ENCODE measurements at places on chromosomes 12 and 14.

DNA sequence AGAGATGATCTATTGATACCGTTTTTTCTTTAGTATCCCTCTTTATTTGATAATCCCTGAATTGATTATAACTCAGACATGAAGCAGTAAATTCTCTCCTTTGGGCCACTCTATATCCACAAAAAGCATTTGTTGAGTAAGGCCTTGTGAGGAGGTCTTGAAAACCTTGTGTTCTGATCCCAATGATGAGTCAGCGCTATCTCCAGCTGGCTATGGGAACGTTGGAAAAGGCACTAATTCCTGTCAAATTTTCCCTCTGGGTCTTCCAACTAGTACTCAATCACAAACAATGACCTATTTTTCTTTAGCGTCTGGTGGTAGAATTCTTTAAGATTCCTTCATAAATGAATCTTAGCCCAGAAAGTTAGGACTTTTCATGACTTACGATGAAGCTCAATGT, 168.4 kb upstream of the LRIG3 start:
- DNase-seq = no peak

DNA sequence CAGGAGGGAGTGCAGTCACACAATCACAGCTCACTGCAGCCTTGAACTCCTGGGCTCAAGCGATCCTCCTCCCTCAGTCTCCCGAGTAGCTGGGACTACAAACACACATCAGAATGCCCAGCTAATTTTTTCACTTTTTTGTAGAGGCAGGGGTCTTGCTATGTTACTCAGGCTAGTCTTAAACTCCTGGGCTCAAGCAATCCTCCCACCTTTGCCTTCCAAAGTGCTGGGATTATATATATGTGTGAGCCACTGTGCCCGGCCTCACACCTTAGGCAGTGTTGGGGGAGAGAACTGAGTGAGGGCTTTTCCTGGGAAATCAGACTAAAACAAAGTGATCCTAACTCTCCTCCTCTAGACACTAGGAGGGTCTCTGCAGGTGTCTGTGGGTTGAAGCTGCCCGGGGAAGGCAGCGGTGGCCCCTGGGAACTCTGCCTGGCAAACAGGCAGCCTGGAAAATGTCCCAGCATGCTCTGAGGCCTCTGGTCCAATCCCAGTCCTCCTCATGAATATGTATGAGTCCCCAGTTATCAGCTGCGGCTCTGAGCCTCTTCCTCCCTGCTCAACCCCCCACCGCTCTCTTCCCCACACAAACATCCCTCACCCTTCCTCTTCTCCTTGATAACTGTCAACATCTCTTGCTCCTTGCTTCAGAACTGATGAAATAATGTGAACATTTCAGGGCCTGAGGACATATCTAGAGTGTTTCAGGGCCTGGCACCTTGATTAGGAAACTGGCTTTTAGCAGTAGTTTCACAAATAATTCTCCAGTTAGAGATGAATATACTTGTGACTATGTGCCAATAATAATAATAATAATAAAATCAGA, 7.9 kb upstream of the NAA25 start:
- DNase-seq = no peak

DNA sequence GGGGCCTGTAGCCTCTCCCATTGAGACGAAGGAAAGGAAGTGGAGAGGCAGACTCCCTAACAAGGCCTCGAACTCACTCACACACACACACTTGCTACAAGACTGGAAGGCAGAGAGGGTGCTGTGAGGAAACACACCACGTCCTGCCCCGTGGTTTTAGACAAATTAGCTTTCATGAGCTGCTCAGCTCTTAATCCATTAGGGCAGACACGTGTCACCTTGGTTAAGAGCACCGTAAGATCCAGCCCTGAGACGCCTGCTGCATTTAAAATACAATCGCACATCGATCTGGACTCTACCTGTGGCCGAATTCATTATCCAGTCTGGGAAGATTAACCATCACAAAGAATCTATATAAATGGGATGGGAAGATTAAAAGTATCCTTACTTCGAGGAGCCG, 72.0 kb downstream of the RIMBP2 start:
- no peak for DNase-seq

DNA sequence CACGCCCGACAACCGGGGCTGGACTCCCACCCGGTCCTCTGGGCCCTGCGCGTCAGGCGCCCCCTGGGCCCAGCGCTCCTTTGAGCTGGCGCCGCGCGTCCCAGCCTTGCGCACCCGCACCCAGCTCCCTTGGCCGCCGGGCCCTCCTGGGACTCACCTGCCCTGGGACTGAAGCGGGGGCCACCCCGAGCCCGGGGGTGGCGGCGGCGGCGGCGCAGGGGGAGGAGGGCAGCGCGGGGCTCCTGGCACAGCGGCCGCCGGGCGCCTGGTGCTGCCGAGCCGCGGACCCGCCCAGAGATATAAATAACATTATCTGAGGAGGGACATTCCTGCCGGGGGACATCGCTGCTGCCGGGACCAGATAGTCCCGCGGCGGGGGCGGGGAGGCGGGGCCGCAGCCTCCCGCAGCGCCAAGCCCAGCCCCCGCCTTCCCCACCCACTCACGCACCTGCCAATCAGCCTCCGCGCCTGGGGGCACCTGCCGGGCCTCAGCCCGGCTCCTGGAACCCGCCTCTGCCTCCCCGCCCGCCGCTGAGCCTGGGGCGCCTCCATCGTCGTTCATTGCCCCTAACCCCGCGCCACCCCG, at the start of gene SPTB:
SPTB (minus strand) TSS at position 273 of the 586 bp plus-strand sequence. CDS start 56,813 bp downstream, outside the sequence.
- DNase-seq = no peak

- DNase-seq = no peak
Measured at GRCh38 chr12:66197495-66197921, 8.5 kb downstream of the IRAK3 start.

DNA sequence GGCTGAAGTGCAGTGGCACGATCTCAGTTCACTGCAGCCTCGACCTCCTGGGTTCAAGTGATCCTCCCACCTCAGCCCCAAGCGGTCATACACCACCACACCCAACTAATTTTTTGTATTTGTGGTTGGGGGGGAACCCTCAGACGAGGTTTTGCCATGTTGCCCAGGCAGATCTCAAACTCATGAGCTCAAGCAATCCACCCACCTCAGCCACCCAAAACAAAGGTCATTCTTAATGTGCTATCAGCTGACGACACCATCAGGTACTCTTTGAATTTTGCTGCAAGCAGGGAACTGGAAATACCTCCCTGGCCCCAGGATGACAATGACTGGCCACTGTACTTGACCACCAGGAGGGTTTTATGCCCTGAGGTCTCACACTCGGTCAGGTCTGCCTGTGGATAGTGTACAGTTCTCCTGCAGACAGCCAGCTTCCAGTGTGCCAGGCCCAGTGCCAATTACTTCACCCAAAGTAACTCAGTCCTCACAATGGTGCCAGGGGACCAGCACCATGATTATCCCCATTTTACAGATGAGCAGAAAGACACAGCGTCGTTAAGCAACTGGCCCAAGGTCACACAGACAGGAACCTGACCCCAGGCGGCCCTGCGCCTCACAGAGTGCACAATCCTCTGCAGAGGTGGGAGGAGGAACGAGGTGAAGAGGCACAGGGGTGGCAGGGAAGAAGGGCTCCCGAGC, 42.9 kb downstream of the ITPK1 start:
- no peak for DNase-seq

- DNase-seq = no peak
Measured at GRCh38 chr14:90419200-90419599, 22.4 kb downstream of the CALM1 start.

GRCh38 chr14:81536241-81536771, 2.7 kb upstream of the SEL1L start:
- DNase-seq = no peak

DNA sequence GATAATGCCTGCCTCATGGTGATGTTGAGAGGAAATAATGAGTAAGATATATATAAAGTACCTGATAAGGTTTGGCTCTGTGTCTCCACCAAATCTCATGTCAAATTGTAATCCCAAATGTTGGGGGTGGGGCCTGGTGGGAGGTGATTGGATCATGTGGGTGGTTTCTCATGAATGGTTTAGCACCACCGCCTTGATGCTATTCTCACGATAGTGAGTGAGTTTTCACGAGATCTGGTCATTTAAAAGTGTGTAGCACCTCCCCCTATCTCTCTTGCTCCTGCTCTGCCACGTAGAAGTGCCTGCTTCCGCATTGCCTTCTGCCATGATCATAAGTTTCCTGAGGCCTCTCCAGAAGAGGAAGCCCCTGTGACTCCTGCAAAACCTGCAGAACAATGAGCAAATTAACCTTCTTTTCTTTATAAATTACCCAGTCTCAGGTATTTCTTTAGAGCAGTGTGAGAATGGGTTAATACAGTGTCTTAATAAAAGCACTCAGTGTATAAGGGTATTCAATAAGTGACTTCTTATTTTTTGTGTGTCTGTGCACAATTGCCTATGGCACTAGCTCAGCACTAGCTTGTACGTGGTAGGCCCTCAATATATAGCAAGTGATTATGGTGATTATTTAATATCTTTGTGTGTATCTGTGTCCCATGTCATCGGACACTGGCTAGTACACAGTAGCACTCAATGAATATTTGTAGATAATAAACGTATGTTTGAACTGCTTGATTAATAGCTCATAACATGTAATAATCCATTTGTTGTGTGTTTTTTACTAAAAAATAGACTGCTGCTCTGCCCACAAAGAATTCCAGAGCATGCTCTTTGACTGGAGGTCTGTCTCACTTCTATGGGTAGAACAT, 138.1 kb upstream of the LMNTD1 start:
- no peak for DNase-seq

GRCh38 chr14:74244115-74244514, 4.9 kb downstream of the VSX2 start:
- no peak for DNase-seq

DNA sequence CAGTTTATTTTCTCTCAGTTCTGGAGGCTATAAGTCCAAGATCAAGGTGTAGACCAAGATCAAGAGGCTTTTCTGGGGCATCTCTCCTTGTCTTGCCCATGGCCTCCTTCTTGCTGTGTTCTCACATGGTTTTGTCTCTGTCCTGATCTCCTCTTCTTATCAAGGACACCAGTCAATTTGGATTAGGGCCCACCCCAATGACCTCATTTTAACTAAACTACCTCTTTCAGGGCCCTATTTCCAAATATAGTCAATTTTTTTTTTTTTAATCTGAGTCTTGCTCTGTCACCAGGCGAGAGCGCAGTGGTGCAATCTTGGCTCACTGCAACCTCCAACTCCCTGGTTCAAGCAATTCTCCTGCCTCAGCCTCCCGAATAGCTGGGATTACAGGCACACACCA, 50.8 kb downstream of the TSHR start:
- no peak for DNase-seq

GRCh38 chr12:22046090-22046967, at the start of gene CMAS:
Gene CMAS (plus strand): TSS chr12:22046218. CDS start chr12:22046304, 86 bp downstream.
- peak; percentile 80 for DNase-seq

GRCh38 chr14:90491221-90491885, 94.5 kb downstream of the CALM1 start:
- no peak for DNase-seq

DNA sequence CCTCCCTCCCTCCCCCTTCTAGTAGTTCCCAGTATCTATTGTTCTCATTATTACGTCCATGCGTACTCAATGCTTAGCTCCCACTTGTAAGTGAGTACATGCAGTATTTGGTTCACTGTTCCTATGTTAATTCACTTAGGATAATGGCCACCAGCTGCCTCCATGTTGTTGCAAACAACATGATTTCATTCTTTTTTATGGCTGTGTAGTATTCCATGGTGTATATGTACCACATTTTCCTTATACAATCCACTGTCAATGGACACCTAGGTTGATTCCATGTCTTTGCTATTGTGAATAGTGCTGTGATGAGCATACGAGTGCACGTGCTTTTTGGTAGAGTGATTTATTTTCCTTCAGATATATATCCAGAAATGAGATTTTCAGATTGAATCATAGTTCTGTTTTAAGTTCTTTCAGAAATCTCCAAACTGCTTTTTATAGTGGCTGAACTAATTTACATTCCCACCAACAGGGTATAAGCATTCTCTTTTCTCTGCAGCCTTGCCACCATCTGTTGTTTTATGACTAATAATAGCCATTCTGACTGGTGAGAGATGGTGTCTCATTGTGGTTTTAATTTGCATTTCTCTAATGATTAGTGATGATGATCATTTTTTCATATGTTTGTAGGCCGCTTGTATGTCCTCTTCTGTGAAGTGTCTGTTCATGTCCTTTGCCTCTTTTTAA, 17.9 kb upstream of the CLEC7A start:
- DNase-seq = no peak

DNA sequence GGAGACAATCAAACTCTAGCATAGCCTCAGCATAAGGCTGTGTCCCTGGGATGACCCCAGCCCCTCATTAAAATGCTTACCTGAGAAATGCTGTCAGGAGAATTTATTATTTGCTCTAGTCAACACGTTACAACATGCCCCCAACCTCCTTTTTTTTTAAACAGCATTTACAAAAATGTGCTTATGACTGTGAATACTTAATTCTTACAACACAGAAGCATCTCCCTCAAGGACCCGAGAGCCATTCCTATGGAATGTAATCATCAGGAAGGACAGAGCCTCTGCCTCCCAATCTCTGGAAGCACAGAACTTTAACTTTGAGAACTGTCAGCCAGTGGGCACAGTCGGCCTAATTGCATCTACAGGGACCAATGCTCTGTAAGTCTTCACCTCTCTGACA, 136.6 kb upstream of the OVCH1 start:
- DNase-seq = no peak

DNA sequence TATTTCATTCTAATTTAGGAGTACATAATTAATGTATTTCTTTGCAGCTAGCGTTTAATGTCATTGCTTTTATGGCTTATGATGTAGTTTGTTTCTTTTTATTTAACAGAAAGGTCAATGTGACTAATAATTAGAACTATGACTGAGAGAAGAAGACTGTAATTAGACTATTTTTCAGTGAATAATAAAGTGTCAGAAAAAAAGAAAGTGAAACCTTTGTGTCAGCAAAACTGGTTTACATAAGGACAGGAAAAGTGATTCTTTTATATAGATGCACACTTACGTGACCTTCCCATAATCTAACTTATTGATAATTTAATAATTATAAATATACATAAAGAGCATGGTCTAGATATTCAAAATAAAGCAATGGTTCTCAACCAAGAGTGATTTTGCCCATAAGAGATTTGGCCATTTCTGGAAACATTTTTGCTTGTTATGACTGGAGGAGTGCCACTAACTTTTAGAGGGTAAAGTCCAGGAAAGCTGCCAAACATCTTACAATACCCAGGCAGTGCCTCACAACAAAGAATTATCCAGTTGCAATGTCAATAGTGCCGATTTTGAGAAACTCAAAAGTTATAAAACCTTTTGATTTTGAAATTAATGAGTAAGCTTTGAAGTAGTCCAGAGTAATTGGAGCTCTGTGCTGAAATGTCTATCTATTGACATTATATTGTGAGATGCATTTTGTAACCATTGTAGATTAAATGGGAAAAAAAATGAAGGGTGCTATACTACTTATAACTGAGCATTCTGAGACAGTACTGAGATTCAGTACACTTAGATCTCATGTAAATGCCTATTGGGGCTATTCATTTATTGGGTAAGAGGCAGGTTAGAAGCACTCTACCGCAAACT, 227.1 kb downstream of the C12orf50 start:
- DNase-seq = no peak

- no peak for DNase-seq
Measured at GRCh38 chr12:3127832-3128231, 50.7 kb downstream of the TSPAN9 start.
